Stimulated activated CD8-positive, alpha-beta memory T cell treated with anti-CD3 and anti-CD28 coated beads, Interleukin-2, amount 100 ng/mL, for 48 hours (primary cell): ENCODE measurements at places on chromosomes 7 and 10.

DNA sequence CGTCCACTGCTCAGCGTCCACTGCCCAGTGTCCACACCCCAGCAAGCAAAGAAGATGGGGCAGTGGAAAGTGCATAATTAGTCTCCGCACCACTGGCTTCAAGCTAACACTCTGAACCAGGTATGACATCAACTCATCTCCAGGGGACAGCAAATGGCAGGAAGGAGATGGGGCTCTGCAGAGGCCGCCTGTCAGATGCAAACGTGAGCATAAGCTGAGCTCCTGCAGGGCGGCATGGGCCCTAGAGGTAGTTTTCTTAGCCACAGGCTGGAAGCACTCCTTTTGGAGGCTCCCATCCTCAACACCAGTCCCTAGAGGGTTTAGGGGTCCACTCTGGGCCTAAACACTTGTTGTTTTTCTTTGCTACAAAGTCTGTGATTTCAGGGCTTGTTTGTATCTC, 335.8 kb upstream of the MKI67 start:
- DNase-seq = no peak

GRCh38 chr7:131035088-131035770, 292.4 kb upstream of the MKLN1 start:
- no peak for DNase-seq

- no peak for DNase-seq
Observed at GRCh38 chr10:89611282-89611681, 33.8 kb downstream of the PANK1 start.

DNA sequence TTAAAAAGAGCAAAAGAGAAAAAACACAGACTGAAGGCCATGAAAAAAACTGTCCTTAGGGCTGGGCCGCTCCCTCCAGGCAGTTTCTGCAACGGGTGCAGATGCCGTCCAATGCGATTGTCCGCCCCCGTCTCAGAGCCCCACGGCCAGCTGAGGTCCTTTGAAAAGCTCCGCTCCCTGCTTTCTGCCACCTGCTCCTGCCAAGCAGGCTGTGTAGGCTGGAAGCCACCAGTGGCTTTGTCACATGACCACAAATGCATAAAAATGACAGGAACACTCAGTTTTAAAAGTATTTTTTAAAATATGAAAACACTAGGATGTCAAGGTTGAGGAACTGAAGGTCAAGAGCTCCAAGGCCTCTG, 71.7 kb downstream of the AMZ1 start:
- no peak for DNase-seq

DNA sequence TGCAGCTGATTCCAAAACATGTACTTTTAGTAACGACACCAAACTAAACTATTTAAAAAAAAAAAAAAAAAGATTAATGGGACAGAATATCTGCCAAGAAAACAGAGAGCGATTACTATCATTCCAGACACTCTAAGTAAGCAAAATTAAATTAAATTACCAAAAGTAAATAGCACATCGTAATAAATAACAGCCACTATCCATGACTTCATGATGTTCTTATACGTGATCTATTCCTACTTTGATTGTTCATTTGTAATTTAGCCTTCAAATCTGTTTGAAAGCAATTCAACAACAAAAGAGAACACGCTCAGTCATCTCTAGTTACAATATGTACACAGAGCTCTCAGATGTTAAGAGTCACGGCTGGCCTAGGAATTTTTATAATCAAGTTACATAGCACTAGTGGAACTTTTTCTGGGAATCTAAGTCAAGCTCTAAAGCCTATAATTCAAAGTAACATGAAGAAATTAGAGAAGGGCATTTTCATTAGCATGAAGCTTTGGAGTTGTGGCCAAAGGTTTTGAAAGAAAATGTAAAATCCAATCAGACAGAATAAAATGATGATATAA, 241.7 kb upstream of the NEBL start:
- DNase-seq = no peak
